ENCODE measurements at places on chromosomes 4 and X.

GRCh38 chr4:182344968-182345367 lies 101.8 kb downstream of the TENM3 start:
- no peak for DNase-seq

DNA sequence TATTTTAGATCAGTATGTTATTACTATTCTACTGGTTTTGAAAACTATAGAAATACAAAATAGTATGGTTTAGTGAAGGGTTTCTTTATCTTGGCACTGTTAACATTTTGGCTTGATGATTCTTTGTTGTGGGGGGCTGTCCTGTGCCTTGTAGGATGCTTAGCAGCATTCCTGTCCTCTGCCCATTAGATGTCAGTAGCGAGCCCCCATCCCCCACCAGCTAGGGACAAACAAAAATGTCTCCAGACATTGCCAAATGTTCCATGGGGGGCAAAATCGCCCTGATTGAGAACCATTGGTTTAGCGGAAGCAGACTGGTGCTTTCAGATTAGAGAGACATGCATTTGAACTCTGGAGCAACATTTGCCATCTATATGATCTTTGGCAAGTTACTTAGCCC lies 23.3 kb downstream of the SPARCL1 start:
- no peak for DNase-seq

GRCh38 chr4:185259719-185260118 lies 50.3 kb downstream of the SNX25 start:
- DNase-seq, result no peak

- no peak for DNase-seq
These were observed 192.7 kb downstream of the EVC2 start for GRCh38 chr4:5515646-5516045.

DNA sequence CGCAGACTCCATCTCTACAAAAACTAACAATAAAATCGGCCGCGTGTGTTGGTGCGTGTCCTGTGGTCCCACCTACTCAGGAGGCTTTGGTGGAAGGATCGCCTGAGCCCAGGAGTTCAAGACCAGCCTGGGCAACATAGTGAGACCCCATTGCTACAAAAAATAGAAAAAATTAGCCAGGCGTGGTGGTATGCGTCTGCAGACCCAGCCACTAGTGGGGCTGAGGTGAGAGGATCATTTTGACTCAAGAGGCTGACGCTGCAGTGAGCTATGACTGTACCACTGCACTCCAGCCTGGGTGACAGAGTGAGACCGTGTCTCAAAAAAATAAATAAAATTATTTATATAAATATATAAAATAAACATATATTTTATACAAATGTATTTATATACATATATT lies 22.3 kb downstream of the ASMTL start:
- no peak for DNase-seq

DNA sequence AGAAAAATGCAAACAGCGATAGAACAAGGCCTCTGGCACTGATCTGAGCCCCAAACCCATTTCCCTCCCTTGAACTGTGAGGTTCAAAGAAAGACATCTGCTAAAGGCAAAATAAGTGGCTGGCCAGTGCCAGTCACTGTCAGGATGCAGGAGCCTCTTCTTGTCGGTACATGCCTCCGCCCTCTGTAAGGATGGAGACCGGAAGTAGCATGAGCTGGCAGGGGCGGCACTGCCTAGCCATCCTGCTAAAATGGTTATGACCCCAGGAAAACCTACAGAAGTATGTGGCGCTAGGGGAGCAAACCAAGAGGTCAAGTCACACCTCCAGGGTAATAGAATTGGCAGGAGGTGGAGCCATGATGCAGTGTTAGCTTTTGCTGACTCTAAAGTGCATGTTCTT lies 180.3 kb downstream of the DCLK2 start:
- no peak for DNase-seq

- DNase-seq, result no peak
These were observed 43.7 kb upstream of the PUDP start for GRCh38 chrX:7191681-7192110.

GRCh38 chr4:90137555-90137954 lies 10.4 kb downstream of the CCSER1 start:
- no peak for DNase-seq

DNA sequence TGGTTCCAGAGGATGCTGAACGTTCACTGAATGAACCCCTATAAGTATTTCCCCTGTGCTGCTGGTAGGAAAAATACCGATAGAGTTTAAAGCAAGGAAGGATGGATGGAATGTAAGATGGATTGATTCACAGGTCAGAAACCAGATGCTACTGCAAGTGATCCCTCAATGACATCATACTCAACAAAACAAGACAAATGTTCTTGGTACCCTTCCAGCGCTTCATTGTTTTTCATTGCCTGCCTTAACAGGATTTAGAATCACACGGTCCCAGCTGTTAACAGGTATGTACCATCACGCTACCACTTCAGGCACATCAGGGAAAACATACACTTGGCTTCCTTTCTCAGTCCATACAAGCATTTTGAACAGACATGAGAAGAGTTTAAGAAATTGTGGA lies 118.1 kb upstream of the TLR3 start:
- no peak for DNase-seq

- no peak for DNase-seq
These were observed 6.0 kb downstream of the PCDH7 start for GRCh38 chr4:30726090-30726675.

DNA sequence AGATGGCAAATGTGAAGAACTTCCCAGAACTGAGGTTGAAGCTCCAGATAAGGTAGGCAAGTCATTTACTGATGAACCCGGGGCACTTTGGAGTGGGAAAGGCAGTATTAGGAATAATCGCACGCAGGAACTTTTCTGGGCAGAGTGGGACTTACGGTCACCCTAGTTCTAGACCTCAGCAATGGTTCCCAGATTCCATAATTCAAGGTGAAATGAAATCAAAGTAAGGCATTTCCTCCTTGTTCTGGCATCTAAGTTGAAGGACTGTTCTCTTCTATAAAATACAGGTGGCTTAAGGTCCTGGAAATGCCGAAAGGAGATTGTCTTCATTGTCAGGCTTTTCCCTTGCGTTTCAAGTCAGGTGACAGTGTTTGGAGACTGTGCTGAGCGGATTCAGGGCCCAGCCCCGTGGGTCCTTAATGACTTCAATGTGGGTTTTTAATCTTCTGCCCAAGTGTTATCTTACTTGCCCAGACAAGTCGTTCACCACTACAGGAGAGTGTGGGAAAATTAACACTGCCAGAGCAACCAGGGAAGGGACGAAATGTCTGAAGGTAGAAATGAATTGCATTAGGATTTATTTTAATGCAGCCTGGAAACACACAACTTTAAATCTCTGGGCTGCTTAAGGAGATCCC lies 52.1 kb upstream of the STOX2 start:
- no peak for DNase-seq

DNA sequence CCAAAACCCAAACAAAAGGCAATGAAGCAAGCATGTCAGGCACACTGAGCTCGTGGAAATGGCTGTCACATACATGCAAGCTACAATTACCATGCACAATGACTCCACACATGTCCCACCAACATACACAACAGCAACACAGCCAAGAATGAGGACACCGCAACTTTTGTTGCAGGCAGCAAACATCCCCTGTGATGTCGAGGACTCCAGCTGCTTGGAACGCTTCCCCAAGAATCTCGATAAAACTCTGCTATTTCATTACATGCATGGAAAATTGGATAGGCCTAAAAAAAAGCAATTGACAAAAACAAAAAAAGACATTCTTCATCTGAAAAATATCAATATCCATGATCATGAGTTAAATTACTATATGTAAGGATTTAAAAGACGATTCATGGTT lies 11.8 kb downstream of the ANOS1 start:
- DNase-seq, result no peak

DNA sequence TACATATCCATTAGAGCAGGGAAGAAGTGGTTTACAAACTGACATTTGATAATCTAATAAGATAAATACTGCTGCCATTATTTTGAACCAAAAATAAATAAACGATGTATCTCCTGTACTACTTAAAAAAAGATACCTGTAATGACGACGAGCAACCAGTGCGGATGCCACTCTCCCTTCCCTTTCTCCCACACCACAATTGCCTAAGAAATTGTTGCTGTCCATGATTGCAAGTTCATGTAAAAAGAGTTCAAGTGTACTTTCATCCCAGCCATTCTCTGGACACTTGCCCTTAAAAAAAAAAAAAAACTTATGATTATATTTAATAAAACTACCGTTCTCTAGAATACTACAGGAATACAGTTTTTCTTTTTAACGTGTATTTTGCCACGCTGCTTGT lies 1.4 kb downstream of the SEPSECS start:
- no peak for DNase-seq

DNA sequence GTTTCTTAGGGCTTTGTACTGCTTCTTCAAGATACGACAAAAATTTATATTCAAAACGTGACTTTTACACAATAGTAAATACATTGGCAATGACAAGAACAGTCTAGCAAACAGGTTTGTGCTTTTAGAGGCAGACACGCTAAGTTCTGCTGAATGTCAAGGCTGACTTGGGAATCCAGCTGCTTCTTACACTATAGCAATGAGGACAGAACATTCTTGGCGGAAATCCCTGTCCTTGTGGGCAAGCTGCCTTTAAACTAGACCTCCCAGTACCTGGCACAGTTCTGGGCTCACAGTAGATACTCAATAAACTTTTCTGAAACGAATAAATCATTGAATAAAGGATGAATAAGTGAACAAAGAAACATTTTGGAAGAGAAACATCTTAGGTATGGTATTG lies 148.2 kb downstream of the RASL11B start:
- no peak for DNase-seq

- DNase-seq, result no peak
These were observed 15.8 kb downstream of the ART3 start for GRCh38 chr4:76090241-76090691.

DNA sequence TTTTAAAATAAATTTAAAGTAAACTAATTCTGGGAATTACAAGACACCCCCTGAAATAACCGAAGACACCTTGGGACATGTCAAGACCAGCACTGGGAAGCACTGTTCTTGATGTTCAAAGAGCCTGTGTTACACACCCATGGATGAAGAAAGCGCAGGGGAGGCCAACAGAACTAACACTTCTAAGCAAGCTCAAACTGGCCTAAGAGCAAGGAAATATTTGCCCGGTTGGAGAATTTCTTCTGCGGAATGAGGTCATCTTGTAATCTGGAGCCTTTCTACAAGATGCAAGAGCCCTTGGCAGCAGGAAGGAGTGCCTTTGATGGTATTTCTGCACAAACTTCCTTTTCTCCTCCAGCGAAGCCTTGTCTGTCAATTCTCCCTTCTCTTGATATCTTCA lies 9.3 kb upstream of the EFHC2 start:
- DNase-seq, result no peak

GRCh38 chr4:36056136-36056535 lies 188.2 kb downstream of the ARAP2 start:
- no peak for DNase-seq

- no peak for DNase-seq
These were observed 39.7 kb upstream of the BMP3 start for GRCh38 chr4:80990851-80991250.

DNA sequence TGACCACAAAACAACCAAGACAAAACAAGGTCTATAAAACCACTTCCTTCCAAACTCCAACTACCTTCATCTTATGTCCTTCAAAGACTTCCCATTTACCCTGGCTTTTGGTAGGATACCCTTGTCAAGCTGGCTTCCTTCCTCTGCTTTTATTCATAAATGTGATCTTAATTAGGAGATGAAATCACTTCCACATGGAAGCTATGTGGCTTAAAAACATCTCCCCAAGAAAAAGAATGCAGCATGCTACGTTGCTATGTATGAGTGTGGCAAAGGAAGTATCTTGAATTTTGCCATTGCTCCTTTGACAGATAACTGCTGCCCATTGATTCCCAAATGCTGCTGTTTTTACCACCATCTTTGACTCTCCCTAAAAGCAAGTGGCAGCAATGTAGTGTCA lies 46.4 kb upstream of the VEGFD start:
- no peak for DNase-seq

- DNase-seq, result no peak
These were observed 44.7 kb upstream of the TET2 start for GRCh38 chr4:105102016-105102415.

- no peak for DNase-seq
These were observed 831.9 kb downstream of the TRIML1 start for GRCh38 chr4:188971125-188971524.

DNA sequence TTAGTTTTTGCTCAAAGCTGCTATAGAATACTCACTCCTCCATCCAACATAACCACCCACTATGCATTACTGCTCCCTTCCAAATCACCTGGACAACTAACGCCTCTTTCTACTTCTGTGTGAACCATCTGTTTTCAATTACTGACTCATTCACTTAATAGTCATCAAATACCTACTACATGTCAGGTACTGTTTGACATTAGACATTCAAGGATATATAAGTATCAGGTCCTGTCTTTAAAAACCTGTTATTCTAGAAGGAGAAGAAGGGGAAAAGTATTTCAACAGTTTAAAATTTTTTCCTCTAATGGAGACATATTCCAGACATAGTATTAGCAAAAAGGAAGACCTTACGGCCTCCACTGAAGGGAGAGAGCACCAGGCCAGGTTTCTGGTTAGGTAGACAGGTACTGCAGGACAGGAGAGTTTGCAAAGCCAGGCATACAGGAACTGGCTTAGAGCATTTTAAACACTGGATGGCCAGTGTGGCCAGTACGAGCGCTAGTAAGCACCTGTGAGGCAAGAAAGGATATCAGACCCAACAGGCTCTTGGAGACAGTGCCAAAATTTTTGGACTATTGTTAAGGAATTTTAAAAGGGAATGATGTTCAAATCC lies 39.0 kb downstream of the SH3RF1 start:
- no peak for DNase-seq

DNA sequence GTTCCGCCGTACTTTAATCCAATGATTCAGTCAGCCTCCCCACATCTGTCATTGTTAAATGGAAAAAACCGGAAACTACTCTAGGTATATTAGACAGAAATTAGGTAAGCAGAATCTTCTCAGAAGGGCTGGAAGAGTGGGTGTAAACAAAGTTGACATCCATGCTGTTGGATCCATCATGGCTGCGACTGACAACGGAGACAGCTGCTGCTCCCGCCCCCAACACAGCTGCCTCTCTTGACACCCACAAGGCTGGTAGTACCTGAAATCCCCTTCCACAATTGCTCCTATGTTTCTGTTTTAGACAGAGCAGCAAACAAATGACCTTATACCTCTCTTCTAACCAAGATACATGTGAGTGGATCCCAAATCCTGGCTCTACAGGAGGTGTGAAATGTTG lies 66.6 kb downstream of the RXFP1 start:
- DNase-seq, result no peak

GRCh38 chr4:183182873-183183725 lies 84.0 kb downstream of the WWC2 start:
- DNase-seq, result no peak

- no peak for DNase-seq
These were observed 90.8 kb upstream of the AMOT start for GRCh38 chrX:112931478-112931877.

DNA sequence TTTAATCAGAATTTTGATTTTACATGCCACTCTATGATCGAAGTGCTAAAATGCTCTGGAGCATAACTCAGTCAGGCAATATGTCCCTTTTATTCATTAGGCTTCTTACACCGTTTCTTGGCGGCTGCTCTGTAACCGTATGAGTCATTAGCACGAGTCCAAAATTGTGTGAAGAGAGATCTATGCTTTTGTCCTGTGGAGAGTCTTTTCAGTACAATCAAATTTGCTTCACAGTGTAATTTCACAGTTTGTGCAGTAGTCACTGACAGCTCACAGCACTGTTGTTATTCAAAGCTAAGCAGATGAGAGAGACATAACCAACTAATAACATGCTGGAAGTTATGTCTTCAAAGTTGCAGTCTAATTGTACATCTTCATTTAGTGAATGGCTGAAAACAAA lies 167.8 kb downstream of the PCDH10 start:
- no peak for DNase-seq

All from NCI-H1048 (cell line).